ENCODE measurements at places on chromosomes 4 and X. TPM values are rescaled to one million over a fixed set of nuclear protein-coding genes. Genes with fewer than 3 reads are reported as not detected.

The ACE2 gene
- total RNA-seq, result 0.12 TPM

The SHROOM4 gene
- 3.0 TPM for total RNA-seq

The CORIN gene
- total RNA-seq, result 0.13 TPM

The MAGEA9B gene
- not detected for total RNA-seq

The PAGE2B gene
- not detected for total RNA-seq

The CRMP1 gene
- total RNA-seq, result 0.06 TPM

The HTN1 gene
- not detected for total RNA-seq

The SORCS2 gene
- 0.40 TPM for total RNA-seq

The RBM10 gene
- 41.6 TPM for total RNA-seq

The MTMR8 gene
- total RNA-seq, result 1.1 TPM

The MYOZ2 gene
- 3.9 TPM for total RNA-seq

The CHRDL1 gene
- total RNA-seq, result not detected

The UGT2A1 gene
- total RNA-seq, result 0.13 TPM

The PABPC4L gene
- 0.13 TPM for total RNA-seq

The SLC34A2 gene
- total RNA-seq, result not detected

The FRMPD4 gene
- 0.13 TPM for total RNA-seq

The MAB21L2 gene
- total RNA-seq, result 3.5 TPM

The AMER1 gene
- total RNA-seq, result 1.4 TPM

The CCSER1 gene
- under 0.01 TPM for total RNA-seq

The MAOA gene
- total RNA-seq, result 21.4 TPM

The CHRNA9 gene
- not detected for total RNA-seq

The BEND2 gene
- not detected for total RNA-seq

The EDA2R gene
- total RNA-seq, result 8.3 TPM

The TAPT1 gene
- 20.0 TPM for total RNA-seq

The GPRASP2 gene
- total RNA-seq, result 17.8 TPM

The CEP44 gene
- 21.5 TPM for total RNA-seq

The STOX2 gene
- 1.8 TPM for total RNA-seq

The DRP2 gene
- 0.12 TPM for total RNA-seq

The GPC3 gene
- total RNA-seq, result under 0.01 TPM

The CT55 gene
- total RNA-seq, result not detected

The HS6ST2 gene
- 0.13 TPM for total RNA-seq

The NOX1 gene
- not detected for total RNA-seq

The PNMA5 gene
- not detected for total RNA-seq

The DMRTC1B gene
- not detected for total RNA-seq

The CTAG2 gene
- not detected for total RNA-seq

The STAP1 gene
- not detected for total RNA-seq

The SMIM31 gene
- total RNA-seq, result not detected

The PRDM8 gene
- 0.87 TPM for total RNA-seq

The STATH gene
- not detected for total RNA-seq

The HOPX gene
- total RNA-seq, result 0.68 TPM

The TTC29 gene
- total RNA-seq, result not detected

The XAGE1B gene
- total RNA-seq, result not detected

The H2BW2 gene
- total RNA-seq, result not detected

The CXCL9 gene
- not detected for total RNA-seq

The IDS gene
- total RNA-seq, result 55.0 TPM

The CLGN gene
- total RNA-seq, result 0.81 TPM

The CLCN4 gene
- 6.3 TPM for total RNA-seq

The ADH1A gene
- 0.19 TPM for total RNA-seq

The EPHA5 gene
- total RNA-seq, result 0.53 TPM
